HCT116 (cell line): ENCODE measurements at places on chromosomes 1 and 21. TPM values are rescaled to one million over a fixed set of nuclear protein-coding genes. Genes with fewer than 3 reads are reported as not detected.

The DNAJC6 gene
- 9.0 TPM for total RNA-seq

The TMPRSS15 gene
- not detected for total RNA-seq

DNA sequence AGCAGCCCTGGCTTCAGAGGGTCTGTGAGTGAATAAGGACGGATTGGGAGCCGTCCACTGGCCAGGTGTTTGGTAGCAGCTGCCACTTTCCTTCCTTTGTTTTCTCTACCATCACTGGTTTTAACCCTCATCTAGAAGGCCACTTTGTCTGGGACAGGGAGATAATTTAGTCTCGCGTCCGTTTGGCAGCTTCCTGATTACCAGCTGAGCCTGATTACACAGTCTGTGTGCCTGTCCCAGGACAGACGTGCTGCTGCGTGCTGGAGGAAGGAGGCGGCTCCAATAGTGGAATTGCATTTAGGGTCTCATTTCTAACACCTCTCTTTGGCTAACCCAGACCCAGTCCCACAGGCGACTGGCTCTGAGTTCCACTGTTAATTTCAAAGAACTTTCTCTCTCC, 24.6 kb upstream of the CASQ2 start:
- no peak for DNase-seq

The CTSK gene
- total RNA-seq = 3.5 TPM

DNA sequence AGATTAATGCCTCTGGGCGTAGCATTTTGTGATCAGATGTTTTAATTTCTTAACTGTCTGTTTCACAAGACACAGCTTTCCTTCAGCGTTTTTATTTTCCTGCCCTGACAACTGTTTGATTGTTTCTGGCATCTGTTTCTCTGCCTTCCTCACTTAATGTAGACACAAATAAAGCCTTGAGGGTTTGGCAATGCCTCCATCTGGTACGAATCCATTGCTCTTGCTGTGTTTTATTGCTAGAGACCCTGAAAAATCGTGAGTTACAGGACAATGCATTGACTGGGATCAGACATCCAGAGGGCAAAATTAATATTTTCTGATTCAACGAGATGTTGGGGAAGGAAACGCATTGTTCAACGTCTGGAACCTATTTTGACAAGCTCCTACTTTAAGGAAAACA, 363.5 kb downstream of the MRPL39 start:
- no peak for DNase-seq

The INAVA gene
- total RNA-seq = 18.8 TPM

- DNase-seq = no peak
Observed at GRCh38 chr1:76955652-76956051, 88.4 kb downstream of the ST6GALNAC5 start.

GRCh38 chr1:183800449-183800848, 4.5 kb upstream of the RGL1 start:
- no peak for DNase-seq

The BNIPL gene
- 0.86 TPM for total RNA-seq

DNA sequence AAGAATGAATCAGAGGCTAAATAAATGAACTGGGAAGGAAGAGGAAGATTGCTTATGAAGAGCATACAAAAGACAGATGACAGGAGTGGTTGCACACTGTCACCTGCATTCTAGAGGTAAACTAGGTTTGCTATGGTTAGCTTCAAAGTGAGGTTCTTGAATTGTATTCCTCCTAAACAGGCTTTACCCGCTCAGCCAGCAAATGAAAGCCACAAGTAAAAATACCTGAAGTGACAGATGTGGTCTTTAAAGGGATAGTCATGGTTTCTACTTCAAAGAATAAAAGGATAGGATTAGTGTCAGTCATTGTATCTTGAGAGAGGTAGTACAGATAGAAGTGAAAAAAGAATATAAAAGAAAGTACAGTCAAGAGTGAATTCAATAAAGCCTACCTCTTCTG, 32.4 kb upstream of the PRDX6 start:
- no peak for DNase-seq

The TPTE gene
- total RNA-seq = not detected

DNA sequence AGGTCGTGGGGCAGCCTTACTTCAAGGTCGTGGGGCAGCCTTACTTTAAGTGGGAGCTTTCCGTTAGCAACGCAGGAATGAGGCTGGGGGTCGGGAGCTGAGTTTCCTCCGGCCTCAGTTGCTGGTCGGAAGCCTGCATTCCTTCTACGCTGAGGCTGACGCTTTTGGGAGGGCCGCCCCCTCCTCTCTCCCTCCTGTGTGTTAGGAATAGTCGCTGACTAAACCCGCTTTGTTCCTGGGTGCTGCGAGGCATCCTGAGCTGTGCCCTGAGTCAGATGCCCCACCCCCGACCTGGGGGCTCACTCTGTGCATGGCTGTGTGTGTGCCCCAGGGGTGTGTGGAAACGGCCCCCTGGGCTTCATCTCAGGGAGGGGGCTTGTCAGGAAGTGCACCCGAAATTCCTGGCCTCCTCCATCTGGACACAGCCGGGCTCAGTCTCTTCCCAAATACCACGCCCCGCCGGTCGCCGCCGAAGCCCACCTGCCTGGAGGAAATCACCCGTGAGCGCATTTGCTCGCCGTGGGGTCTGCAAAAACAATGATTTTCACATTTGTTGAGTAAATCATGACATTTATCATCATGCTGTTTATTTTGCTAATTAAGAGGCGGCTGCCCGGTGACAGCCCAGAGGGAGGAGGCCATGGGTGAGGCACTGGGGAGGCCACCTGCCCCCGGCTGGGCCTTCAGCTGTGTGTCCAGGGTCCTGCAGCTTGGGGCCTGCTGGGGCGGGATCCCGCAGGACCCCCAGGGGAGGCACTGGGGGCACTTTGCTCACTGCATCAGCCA, 121.4 kb downstream of the PRDM16 start:
- DNase-seq = no peak

DNA sequence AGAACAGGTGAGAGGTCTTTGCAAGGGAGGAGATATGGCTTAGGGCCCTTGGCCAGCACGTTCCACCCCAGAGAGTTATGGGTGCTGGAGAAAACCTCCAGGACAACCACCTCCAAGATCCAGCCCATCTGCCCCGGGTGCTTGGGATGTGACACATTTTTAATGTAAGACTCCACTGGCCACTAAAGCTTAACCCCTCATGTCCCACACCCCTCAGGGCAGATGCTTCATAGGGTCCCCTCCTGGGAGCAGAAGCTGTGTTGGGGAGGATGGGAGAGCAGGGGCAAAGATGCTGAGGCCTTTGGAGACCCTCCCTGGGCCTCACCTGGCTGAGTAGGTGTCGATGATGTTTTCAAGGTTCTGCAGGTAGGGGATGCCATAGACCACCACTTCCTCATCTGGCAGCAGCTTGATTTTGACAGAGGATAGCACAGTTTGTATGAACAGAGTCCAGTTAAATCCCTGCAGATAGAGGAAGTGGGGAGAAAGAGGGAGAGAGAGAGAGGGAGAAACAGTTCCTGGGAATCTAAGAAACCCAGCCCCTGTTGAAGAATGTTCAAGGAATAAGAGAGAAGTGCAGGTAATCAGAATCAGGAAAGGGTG, 11.9 kb downstream of the PRXL2B start:
- DNase-seq = no peak

- DNase-seq = peak; percentile 81
Observed at GRCh38 chr1:172443666-172444453, at the start of gene PIGC. PIGC (minus strand) TSS chr1:172444069; CDS start chr1:172442622, 1,447 bp downstream.

The SPATA21 gene
- not detected for total RNA-seq

The PGLYRP4 gene
- total RNA-seq = not detected

GRCh38 chr1:245458234-245458633, 303.4 kb downstream of the KIF26B start:
- DNase-seq = no peak

- no peak for DNase-seq
Observed at GRCh38 chr1:47407481-47407880, 8.6 kb upstream of the FOXE3 start.

GRCh38 chr1:230682274-230682673, 31.6 kb downstream of the AGT start:
- DNase-seq = no peak
